ENCODE measurements at places on chromosomes 1 and 21.

- no peak for DNase-seq
These were observed 80.9 kb downstream of the SLC66A1 start for GRCh38 chr1:19393046-19393445.

- no peak for DNase-seq
These were observed 2.6 kb downstream of the GTF2B start for GRCh38 chr1:88888750-88889149.

DNA sequence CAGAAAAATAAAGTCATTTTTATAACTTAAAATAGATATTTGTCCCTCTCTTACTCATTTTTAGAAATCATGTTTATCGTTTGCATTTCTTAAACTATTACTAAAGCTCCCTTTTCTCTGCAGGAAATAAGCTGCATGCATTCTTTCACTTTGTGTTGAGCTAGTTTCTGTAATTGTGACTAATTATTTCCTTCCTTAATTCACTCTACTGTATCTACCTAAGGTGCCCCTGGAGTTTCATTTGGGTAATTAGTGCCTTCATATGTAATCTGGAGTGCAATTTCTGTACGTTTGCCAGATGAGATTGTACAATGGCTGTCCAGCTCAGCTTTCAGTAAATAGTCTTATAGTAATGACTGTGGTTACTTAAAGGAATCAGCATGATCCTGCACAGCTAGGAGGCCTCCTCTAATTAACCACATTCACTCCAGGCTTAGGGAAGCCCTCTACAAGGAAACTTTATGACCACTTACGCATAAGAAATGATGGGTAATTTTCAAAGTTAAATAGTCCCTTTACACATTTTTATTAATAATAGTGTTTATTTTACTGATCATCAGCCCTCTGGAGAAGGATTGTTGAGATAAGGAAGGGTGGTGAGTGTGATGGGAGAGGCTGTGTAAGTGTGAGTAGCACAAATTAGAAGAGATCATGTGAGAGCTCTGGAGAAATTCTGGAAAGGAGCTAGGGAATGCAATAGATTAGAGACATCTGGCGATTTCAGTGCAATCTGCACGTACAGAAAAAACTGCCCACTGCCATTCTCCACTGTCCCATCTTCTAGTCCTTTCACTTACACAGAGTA lies 86.8 kb downstream of the LRRC8C start:
- peak; percentile 61 for DNase-seq

DNA sequence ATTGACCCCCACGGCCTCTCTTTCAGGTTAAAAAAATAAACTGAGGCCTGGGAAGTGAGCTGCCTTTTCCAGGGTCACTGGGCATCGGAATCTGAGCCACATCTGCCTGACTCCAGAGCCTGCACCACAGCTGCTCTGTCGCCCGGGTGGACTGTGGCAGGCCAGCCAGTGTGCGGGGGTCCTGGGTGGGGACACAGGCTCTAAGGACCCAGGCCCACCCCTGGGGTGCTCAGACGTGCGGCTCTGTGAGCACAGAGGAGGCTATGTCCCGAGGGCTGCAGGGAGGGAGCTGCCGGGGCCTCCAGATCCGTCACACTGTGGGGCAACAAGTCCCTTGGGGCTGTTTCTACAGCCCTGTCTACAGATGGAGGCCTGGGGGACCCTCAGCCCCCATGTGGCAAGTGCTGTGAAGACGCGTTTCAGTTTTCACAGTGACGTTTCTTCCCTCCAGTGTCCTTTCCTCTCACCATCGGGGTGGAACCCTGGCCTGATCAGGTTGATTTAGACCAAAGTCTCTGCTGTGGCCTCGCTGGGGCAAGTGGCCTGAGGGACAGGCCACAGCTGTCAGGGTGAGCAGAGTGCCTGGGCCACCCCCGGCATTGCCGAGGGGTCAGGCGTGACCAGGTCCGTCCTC lies 39.2 kb upstream of the ACTRT2 start:
- no peak for DNase-seq

- DNase-seq, result no peak
These were observed 4.3 kb upstream of the MIIP start for GRCh38 chr1:12015001-12015491.

DNA sequence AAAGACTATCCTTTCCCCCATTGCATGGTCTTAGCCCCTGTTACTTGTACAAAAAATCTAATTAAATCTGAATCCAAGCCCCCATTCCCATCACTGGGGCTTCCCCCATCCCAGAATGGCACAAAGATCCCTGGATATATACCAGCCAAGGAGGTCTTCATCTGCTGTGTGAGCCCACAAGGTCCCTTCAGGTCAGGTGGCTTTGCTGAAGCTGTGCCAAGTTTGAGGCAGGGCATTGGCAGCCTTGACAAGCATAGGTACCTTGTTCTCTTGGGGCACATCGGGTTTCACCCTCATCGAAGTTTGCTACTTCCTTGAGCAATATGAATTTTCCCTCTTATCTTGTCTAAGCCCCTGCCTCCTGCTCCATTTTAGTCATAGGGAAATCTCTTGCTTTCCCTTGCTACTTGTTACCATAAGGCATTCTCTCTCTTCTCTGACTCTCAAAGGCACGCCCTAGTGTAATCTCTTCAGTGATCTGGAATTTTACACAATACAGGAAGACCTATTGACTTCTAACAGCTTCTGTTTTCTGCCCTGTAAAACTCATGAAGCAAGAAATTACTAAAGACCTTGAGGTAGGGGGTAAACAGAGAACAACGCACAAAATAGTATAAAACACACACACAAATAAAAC lies 71.4 kb upstream of the COG2 start:
- no peak for DNase-seq

GRCh38 chr1:99559166-99559565 lies 86.7 kb upstream of the PALMD start:
- no peak for DNase-seq

- DNase-seq, result no peak
These were observed 58.7 kb downstream of the ALG14 start for GRCh38 chr1:95013950-95014574.

GRCh38 chr1:147800804-147801203 lies 40.4 kb upstream of the GJA5 start:
- DNase-seq, result no peak

DNA sequence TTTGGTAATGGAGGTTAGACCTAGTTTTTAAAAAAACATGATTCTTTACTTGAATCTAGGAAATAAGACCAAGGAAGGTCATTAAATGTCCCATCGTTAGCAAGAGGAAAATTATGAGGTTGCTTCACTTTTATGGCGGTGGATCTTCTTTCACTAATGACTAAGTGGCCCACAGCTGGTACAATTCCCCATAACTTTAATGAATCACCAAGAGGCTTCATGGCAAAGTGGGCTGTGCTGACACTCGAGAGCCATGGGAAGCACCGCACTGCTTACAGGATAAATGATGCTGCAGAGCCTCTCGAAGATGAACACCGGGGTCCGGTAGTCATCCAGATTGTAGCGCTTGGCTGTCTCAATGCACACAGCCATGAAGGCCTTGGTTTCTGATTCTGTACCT lies 108.8 kb downstream of the UBR4 start:
- DNase-seq, result no peak

DNA sequence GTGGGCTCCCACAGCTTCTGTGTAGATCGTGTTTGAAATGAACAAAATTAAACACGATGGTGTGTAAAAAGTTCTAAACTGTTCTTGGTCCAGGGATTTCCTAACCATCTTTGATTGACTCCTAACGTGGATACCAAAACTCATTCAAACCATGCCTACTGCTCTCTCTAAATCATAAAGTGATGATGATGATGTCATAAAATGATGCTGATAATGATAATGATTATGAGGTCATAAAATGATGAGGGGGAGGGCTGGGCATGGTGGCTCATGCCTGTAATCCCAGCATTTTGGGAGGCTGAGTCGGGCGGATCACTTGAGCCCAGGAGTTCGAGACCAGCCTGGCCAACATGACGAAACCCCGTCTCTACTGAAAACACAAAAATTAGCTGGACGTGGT lies 133.3 kb upstream of the COA6 start:
- no peak for DNase-seq

GRCh38 chr1:15129944-15130343 lies 23.6 kb upstream of the TMEM51 start:
- DNase-seq, result no peak

GRCh38 chr1:234645964-234646363 lies 36.0 kb upstream of the IRF2BP2 start:
- DNase-seq, result no peak

DNA sequence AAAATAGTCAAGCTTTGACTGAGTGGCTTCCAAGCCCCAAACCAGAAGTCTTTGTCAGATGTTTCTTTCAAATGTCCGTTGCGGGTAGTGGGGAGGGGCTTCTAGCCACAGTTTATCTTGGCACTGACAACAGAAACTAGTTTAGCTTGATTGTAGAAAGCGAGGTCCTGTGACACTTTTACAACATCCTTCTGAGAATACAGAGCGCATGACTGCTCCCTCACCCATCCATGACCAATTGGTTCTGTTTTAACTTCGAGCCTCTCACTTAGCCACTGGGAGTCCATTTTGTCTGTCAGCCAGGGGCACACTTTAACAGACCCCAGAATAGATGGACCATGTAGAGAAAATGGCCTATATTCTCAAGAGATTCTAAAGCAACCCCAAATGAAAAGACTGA lies 199.2 kb upstream of the ST6GALNAC5 start:
- no peak for DNase-seq

DNA sequence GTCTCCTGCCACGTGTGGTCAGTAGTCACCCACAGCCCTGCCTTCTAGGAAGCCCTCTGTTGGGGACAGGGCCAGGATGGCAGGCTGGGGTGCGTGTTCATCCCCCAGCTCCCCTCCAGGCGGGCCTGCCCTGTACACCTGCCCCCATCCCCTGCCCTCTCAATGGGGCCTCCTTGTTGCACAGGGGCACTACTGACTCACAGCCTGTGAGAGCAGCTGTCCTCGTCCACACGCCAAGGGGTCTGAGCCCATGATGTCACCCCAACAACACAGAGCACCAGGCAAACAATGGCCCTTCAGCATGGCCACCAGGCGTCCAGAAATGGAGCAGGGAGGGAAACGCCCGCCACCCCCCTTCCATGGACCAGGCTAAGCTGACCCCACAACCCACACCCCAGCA lies 64.3 kb downstream of the ARHGEF16 start:
- DNase-seq, result no peak

GRCh38 chr1:187734427-187734826 lies 905.7 kb downstream of the PLA2G4A start:
- DNase-seq, result no peak

GRCh38 chr1:31700468-31701090 lies 3.2 kb downstream of the COL16A1 start:
- DNase-seq, result no peak

DNA sequence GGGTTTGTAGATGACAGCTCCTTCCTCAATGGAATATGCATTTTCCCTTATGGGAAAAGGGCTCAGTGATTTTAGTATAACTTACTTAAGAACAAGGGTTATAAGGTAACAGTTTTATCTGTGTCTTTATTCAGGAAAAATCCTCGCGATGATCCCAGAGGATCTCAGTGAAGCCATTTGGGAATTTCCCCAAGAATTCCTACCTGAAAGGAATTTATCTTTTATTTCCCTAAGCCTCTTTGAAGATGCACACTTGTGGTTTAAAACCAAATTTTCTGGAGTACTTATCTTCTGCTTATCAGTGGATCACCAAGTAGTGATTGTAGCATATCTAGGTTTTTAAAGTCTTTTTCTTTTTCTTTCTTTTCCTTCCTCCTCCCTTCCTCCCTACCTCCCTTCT lies 58.8 kb downstream of the AK4 start:
- no peak for DNase-seq

- DNase-seq, result no peak
These were observed 60.0 kb upstream of the LAPTM5 start for GRCh38 chr1:30817548-30817947.

- DNase-seq, result no peak
These were observed 2.7 kb downstream of the RBM15 start for GRCh38 chr1:110341872-110342331.

DNA sequence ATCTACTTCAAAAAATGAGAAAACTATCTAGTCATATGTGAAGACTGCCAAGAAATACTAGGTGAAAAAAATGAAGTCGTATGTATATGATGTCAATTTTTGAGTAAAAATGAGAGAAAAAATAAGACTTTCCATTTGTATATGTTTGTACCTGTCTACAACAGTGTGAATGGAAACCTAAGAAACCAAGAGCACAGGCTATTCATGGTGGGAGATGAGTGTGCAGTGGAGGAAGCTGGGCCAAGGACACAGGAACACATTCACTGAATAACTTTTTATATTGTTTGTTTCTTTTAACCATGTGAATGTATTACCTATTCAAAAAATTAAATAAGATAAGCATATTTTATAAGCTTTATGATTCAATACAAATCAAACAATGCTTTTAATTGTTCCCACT lies 67.0 kb downstream of the ERO1B start:
- no peak for DNase-seq

- no peak for DNase-seq
These were observed 429.2 kb upstream of the ZP4 start for GRCh38 chr1:238319957-238320356.

- DNase-seq, result no peak
These were observed 38.7 kb downstream of the GPR161 start for GRCh38 chr1:168097921-168098528.

DNA sequence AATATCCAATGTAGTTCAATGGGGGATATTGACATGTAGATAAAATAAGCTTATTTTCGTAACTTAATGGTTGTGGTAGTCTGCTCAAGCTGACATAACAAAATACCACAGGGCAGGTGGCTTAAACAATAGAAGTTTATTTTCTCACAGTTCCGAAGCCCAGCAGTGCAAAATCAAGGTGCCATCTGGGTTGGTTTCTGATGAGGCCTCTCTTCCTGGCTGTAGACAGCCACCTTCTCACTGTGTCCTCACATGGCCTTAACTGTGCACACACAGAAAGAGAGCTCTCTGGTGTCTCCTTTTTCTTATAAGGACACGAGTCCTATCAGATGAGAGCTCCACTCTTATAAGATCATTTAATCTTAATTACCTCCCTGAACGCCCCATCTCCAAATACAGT lies 64.8 kb upstream of the IPO9 start:
- DNase-seq, result no peak

DNA sequence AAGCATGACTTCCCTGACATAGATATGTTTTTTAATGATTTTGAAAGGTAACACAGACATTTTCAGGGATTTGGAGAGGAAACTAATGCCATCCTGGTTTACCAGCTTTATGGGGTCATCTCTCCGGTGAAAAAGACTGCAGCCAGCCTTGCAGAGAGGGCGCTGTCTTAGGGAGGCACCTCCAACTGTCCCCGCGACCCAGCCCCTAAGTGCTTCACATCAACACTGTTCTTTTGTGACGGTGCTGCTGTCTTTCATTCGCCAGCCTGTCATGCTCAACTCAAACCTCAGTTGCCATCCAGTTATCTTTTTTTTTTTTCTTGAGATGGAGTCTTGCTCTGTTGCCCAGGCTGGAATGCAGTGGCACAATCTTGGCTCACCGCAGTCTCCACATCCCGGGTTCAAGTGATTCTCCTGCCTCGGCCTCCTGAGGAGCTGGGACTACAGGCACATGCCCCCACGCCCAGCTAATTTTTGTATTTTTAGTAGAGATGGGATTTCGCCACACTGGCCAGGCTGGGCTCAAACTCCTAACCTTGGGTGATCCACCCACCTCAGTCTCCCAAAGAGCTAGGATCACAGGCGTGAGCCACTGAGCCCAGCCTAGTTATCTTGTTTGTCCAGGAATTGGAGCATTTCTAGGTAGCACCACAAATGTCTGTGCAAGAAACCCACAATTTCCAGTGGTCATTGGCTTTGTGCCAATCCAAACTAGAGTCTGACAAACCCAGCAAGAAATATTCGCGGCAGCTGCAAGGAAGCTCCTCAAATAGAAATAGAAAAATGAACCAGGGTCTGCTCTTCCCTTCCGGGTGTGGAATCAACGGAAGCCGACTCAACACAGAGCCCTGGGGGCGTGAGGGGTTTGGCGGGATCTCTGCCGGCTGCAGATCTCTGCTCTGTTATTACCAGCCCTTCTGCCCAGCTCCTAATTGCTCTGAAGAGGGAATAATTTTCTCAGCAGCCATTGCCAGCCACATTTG lies 24.2 kb downstream of the PDE9A start:
- peak; percentile 87 for DNase-seq

Measured in hematopoietic multipotent progenitor cell (in vitro differentiated cells).